ENCODE measurements at places on chromosomes 6 and 20.

GRCh38 chr6:13296536-13296997 is 31.8 kb downstream of the TBC1D7 start:
- no peak for DNase-seq

- DNase-seq = no peak
Measured at GRCh38 chr6:36546308-36546919, 865 bp downstream of the STK38 start.

DNA sequence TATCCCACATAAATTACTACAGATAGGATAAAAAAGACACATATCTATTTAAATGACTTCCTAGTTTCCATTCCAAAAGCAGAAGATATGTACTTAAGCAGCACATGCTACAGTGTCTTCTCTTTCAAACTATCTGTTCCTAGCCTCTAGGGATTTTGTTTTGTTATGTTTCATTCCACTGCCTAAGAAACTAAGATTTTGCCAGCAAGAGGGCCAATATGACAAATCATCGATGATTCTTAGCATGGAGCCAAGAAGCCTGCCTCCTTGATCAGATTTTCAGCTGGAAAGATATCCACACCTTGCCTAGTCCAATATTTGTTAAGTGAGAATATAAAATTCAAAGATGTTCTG is 7.0 kb downstream of the SNX5 start:
- no peak for DNase-seq

GRCh38 chr6:77638129-77638830 is 14.6 kb upstream of the MEI4 start:
- DNase-seq = no peak

DNA sequence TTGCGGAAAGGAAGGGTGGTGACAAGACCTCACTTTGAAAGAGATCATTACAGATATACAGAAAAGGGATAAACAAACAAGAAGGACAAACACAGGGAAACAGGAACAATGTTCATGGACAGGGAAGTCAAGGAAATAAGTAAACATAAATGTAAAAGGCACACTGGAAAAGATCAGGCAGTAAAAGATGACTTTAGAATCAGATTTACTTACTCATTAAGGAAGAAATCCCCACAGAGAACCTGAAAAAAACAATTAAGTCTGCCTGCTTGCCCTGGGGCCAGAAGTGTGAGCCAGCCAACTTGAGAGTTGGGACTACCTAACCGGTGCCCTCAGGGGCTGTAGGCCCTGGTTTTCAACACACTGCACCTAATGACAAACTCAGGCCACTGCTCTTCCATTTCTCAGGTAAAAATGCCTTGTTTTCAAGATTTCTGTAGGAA is 1.7 kb downstream of the APMAP start:
- no peak for DNase-seq

DNA sequence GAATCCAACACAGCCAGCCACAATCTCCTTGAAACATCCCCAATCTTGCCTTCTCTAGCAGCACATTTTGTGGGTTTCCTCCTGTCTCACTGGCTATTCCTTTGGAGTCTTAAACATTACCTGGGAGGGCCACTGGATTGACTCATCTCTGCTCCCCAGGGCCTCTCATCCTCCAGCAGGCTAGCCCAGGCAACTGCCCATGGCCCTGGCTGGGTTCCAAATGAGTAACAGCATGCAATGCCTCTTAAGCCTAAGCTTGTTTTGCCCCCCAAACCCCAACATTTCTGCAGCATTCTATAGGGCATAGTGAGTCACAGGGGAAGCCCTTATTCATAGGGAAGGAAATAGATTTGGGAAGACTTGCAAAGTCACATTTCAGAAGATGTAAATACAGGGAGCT is 204.9 kb downstream of the FOXA2 start:
- no peak for DNase-seq

DNA sequence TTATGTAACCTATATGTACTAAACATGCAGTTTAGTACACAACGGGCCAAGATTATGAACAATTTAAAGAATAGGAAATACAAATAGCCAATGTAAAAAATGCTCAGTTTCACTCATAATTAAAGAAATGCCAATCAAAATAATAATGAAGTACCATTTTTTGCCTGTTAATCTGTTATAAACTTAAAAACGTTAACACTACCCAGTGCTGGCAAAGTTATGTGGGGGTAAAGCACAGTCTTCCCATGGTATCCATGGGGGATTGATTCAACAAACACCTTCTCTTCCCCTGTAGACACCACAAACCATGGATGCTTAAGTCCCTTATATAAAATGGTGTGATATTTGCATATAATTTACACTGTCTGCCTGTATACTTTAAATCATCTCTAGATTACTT is 205.3 kb upstream of the SIM1 start:
- no peak for DNase-seq

GRCh38 chr6:28218312-28219248 is 6.5 kb upstream of the ZSCAN9 start:
- no peak for DNase-seq

GRCh38 chr6:52537001-52537753 is 39.7 kb downstream of the TRAM2 start:
- no peak for DNase-seq

- DNase-seq = no peak
Measured at GRCh38 chr6:108578595-108579327, 18.0 kb downstream of the FOXO3 start.

- no peak for DNase-seq
Measured at GRCh38 chr20:58990651-58991445, 9.8 kb downstream of the NELFCD start.

GRCh38 chr6:153058291-153058690 is 55.8 kb upstream of the MTRF1L start:
- no peak for DNase-seq

DNA sequence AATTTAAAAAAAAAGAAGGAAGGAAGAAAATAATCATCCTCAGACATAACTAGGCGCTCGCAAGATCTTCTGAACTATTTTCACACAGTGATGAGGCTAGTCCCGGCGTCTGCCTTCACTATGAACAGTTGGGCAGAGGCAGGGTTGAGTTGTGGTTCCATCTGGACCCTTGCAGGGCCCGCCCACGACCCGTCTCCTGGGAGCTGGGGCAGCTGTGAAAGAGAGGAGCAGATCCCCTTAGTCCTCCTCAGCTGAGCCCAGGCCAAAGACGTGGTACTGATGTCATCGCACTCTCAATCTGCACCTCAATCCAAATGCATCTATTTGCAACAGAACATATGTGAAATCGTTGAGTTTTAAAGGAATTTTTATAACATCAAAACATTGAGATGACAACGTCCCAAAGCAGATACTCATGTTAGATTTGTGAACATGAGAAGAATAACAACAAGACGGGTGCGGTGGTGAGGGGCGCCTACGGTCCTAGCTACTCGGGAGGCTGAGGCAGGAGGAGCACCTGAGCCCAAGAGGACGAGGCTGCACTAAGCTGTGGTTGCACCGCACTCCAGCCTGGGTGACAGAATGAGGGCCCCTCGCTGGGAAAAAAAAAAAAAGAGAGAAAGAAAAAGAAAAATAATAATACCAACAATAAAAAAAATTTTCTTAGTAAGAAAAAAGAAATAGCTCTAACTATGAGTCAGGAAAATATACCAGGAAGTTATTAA is 15.3 kb downstream of the TCFL5 start:
- DNase-seq = no peak

GRCh38 chr6:100202417-100203194 is 208.6 kb upstream of the MCHR2 start:
- DNase-seq = no peak

GRCh38 chr20:49619113-49620048 is 51.4 kb upstream of the PTGIS start:
- no peak for DNase-seq

- DNase-seq = no peak
Measured at GRCh38 chr20:51029556-51029955, 6.6 kb upstream of the KCNG1 start.

DNA sequence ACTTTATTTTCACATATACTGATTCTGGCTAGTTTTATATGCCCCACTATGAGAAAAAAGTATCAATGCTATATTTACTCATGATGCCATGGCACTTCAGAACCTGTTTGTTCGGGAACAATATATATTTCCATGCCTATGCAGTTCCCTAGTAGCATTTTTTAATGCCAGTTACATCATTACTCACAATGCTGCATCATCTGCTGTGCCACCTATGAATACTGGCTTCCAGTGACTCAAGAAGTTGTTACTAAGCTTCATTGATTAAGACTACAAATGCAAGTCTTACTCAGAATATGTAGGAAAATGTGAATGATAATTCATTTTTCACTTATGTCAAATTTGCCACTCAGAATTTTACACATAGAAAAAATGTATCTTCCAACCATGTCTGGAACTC is 97.9 kb downstream of the MAFB start:
- no peak for DNase-seq

DNA sequence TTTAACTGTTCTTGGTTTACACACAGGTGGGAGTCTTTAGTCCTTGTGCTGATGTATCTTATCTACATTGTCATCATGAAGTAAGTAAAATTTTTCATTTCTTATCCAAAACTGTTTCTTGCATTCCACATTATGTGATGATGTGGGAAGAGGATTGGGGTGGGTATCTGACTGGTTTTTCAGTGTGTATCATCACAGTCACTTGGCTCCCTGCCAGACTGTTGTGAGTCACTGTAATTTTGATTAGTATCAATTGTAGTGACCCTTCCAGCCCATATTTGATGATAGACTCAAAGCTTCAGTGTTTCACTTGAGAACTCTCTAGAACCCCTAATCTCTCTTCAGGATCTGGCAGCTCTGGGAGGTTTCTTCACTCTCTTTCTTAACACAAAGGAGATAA is 84.5 kb upstream of the RIN2 start:
- no peak for DNase-seq

DNA sequence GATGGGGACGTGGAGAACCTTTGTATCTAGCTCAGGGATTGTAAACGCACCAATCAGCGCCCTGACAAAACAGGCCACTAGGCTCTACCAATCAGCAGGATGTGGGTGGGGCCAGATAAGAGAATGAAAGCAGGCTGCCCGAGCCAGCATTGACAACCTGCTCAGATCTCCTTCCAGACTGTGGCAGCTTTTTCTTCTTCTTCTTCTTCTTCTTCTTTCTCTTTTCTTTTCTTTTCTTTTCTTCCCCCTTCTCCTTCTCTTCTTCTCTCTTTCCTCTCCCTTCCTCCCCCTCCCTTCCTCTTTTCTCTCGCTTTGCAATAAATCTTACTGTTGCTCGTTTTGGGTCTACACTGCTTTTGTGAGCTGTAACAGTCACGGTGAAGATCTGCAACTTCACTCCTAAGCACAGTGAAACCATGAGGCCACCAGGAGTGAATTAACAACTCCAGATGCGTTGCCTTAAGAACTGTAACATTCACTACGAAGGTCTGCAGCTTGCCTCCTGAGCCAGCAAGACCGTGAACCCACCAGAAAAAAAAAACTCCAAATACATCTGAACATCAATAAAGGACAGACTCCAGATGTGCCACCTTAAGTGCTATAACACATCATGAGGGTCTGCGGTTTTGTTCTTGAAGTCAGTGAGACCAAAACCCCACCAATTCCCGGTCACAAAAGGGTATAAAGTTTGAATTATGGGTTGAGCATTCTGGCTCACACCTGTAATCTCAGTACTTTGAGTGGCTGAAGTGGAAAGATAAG is 19.6 kb upstream of the SERPINB1 start:
- DNase-seq = no peak

DNA sequence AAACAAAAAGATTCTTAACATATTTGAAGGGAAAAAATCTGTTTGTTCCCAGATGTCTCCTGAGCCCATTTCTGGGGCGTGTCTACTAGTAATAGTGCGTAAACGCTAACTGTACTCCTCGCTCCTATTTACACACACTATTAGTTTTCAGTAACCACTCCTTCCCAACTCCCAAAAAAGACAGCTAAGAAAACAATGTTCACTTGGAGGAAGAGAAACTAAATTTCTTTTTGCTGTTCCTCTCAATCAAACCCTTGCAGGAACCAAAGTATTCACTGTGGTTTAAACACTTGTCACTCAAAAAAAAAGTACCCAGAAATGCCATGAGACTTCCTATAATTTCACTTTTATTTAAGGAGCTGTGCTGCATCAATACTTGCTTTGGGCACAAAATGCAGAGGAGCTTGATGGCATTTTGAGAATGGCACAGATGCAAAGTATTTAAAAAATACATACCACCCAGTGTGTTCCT is 118.2 kb downstream of the BACH2 start:
- no peak for DNase-seq

- no peak for DNase-seq
Measured at GRCh38 chr6:40810171-40810570, 223.0 kb upstream of the LRFN2 start.

GRCh38 chr6:26524722-26525370 is 13.3 kb upstream of the HMGN4 start:
- DNase-seq = no peak

DNA sequence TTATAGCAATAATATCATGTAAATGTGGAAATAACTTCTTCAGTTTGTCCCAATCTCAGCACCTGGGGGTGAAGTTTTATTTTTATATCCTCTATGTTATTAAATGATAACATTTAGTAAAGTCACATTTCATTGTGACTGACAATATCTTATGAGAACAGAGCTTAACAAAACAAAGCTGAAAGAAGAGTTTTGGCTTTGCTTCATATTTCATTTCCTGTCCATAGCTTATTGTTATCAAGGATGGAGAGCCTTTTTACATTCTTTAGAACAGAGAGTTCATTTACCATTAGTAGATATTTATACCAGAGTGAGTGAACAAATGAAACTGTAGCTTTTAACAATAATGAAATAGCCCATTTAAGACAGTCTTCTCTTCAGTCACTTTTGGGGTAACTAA is 231.9 kb upstream of the SGK1 start:
- DNase-seq = no peak

DNA sequence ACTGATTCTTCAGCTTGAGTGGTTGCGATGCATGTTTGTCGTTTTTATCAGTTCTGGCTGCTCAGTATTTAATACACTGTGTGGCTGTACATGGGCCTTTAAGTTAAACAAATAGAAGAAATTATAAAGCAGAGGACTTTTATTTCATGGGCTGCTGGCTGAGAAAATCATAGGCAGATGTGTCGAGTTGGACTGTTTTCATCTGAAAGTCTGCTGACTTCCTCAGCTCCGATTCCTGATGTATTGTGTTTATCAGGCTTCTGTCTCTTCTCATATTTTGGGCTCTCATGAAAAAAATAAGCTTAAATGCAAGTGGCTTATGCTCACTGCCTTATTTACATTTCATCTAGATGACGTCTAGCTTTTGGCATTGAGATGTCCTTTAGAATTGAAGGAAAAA is 129.5 kb upstream of the GGTLC1 start:
- no peak for DNase-seq

DNA sequence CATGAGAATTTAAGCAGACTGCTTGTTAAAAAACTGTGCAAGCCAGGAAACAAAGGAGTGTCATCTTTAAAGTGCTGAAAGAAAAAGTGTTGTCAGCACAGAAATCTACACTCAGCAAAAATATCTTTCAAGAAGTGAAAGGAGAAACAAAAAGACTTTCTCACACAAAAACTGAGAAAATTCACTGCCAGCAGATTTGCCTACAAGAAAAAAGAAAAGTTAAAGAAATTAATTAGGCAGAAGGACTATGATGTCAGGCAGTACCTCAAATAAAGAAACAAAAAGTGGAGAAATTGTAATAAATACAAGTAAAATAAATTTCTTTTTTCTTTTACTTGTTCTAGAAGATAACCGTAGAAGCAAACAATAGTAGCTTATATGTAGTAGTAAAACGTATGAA is 171.6 kb upstream of the CEP162 start:
- DNase-seq = no peak
